Spleen (tissue), 13 donors: ENCODE measurements at places on chromosomes 11 and 22.

DNA sequence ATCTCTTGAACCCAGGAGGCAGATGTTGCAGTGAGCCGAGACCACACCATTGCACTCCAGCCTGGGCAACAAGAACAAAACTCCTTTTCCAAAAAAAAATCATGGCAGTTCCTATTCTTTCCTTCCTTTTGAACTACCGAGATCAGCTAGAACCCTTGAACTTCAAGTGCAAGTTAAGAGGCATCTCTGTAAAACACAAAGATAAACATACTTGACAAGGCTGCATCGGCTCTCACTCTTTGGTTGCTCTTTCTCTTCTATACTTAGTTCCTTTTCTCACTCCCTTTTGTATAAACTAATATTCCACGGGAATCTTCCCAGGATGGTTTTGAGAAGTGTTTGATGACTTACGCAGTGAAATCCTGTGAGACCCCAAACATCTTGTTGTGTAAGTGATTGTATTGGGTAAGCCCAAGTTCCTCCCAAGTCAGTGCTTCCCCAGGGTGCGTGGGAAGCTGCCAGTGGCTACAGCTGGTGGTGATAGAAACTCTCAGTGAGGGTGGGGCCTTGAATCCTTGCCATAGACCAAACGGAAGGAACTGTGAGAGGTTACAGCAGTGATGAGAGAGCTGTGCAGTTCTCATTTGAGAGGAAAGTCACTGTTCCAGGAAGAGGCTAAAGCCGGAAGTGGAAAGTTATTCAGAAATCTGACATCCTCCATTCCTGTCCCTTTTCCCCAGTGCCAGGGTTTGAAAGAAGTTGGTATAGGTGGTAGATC, 24.1 kb upstream of the CDC42EP2 start:
- peaks cover 96% of the 10 kb centered on the region for H3K36me3 ChIP-seq
- H3K27me3 ChIP-seq = no peaks in the 10 kb centered on the region
- DNase-seq = peak; percentile 87
- H3K4me1 ChIP-seq = peaks cover 74% of the 10 kb centered on the region
- H3K27ac ChIP-seq = peak overlapping the region; percentile 88

GRCh38 chr11:2531987-2532703, 87.3 kb downstream of the KCNQ1 start:
- H3K4me3 ChIP-seq = no peak overlapping the region
- H3K36me3 ChIP-seq = no peaks in the 10 kb centered on the region
- H3K4me1 ChIP-seq = peaks cover 43% of the 10 kb centered on the region
- DNase-seq = peak; percentile 80
- no peaks in the 10 kb centered on the region for H3K27me3 ChIP-seq

DNA sequence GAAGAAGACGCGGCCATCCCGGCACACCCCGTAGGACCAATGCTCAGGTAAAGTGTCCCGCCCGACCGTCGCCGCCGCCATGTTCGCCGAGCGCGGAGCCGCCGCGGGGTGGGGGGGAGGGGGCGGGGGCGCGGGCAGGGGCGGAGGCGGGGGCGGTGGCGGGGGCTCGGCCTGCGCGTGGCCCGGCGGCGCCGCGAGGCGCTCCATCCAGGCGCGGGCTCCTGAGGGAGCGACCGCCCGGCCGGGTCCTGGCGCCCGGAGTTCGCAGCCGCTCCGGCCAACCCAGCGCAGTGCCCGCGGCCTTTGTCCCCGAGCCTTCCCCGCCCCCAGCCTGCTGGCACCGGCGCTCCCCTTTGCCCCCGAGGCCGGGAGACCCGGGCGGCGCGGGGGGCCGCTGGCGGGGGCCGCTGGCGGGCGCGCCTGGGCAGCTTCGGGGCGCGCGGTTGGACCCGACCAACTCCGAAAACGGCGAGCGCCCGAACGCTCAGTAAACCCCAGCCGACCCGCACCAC, at the start of gene PLEKHA7:
PLEKHA7 (minus strand) TSS at position 94 of the 512 bp plus-strand sequence; CDS start at position 81, 13 bp downstream.
- no peaks in the 10 kb centered on the region for H3K4me1 ChIP-seq
- H3K27ac ChIP-seq = no peak within 1 kb of the TSS
- peaks cover 15% of the 10 kb centered on the region for H3K27me3 ChIP-seq
- DNase-seq = peak; percentile 68
- no peaks in the 10 kb centered on the region for H3K36me3 ChIP-seq
- H3K4me3 ChIP-seq = peak within 1 kb of the TSS; percentile 73

- DNase-seq = no peak
- no peak overlapping the region for H3K4me3 ChIP-seq
- H3K4me1 ChIP-seq = peaks cover 88% of the 10 kb centered on the region
- no peaks in the 10 kb centered on the region for H3K36me3 ChIP-seq
- H3K27ac ChIP-seq = no peak overlapping the region
Measured at GRCh38 chr11:10654811-10655150, 38.8 kb downstream of the IRAG1 start.
